Activated T-helper 2 cell treated with anti-CD3 and anti-CD28 coated beads, Interferon-gamma antibody, Interleukin-2, Interleukin-4, amounts not matched to agents 10 μg/mL and 5 μg/mL and 100 μg/mL, durations not matched to agents 14 hours and 24 hours and 36 hours (primary cell): ENCODE measurements at places on chromosomes 3 and 15.
A peak's percentile ranks its signal among the peaks of the same experiment; 100 is the strongest.

- peaks cover 8% of the 10 kb centered on the region for H3K27me3 ChIP-seq
- no peak overlapping the region for H3K27ac ChIP-seq
- no peak for DNase-seq
- H3K36me3 ChIP-seq: no peaks in the 10 kb centered on the region
Observed at GRCh38 chr3:112639455-112640225, 1.3 kb downstream of the CCDC80 start.

DNA sequence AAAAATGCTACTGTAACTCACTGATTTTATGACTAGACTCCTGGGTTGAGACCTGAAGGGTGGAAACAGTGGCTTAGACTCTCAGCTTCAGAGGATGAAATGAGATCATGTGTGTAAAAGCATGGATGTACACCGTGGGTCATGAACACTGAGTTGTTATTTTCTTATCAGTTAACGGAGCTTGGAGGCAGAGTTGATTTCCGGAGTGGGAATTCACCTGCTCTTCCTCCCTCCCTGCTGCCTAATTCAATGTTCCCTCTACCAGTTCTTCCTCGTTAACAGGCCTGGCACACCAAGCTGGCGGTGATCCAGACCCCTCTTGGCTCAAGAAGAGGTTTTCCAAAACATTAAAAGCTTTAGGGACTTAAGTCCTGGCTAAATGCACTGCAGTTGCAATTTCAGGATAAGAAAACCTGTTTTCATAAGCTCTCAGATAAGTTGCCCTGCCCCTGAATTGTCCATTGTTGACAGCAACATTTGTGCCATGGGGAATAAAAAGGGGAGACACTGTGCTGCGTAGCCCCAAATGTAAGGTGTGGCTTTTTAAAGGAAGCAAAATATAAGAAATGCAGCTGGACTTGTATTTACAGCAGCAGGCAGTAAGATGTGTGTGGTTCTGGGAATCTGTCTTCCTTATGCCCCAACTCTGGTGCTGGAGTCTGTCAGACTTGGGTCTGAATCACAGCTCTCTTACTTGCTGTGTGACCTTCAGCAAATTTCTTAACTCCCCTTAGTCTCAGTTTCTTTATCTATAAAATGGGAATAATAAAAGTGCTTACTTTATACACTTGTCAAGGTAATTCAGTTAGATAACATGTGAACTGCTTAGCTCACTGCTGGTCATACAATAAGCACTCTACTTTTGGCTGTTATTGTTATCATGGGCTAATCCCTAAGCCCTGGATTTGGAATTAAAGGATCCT is 9.9 kb downstream of the PDIA5 start:
- H3K36me3 ChIP-seq: no peaks in the 10 kb centered on the region
- no peak for DNase-seq

- H3K4me1 ChIP-seq: peaks cover 26% of the 10 kb centered on the region
- no peak for DNase-seq
- H3K4me3 ChIP-seq: no peak overlapping the region
- no peaks in the 10 kb centered on the region for H3K36me3 ChIP-seq
- no peak overlapping the region for H3K27ac ChIP-seq
- H3K27me3 ChIP-seq: no peaks in the 10 kb centered on the region
Observed at GRCh38 chr3:107627962-107628542, 105.3 kb downstream of the BBX start.

DNA sequence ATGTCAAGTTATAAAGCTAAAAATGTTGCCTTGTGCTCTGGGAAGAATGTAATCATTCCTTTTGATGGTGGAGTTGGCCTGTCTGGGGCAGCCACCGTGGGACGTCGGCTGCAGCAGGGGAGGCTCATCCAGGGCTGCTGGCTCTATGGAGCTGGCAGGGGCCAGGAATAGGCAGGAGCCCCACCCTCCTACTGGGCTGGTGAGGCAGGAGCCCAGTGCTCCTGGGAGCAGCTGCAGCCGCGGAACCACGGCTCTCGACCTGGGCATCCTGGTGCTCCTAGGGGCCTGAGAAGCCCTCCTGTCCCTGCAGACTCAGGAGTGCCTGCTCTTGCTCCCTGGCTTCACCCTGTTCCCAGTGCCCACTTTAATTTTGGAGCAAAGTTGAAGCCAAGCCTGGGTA is 127.1 kb downstream of the DIPK2A start:
- DNase-seq: no peak
- no peaks in the 10 kb centered on the region for H3K4me1 ChIP-seq
- H3K36me3 ChIP-seq: no peaks in the 10 kb centered on the region
- no peak overlapping the region for H3K4me3 ChIP-seq

- H3K36me3 ChIP-seq: peaks cover 60% of the 10 kb centered on the region
- no peaks in the 10 kb centered on the region for H3K27me3 ChIP-seq
- peaks cover 69% of the 10 kb centered on the region for H3K4me1 ChIP-seq
- peak overlapping the region; percentile 98 for H3K27ac ChIP-seq
- H3K4me3 ChIP-seq: peak overlapping the region; percentile 83
- DNase-seq: peak; percentile 41
Observed at GRCh38 chr15:85581495-85581894, 201.1 kb downstream of the AKAP13 start.

- H3K4me3 ChIP-seq: no peak overlapping the region
- H3K36me3 ChIP-seq: no peaks in the 10 kb centered on the region
- H3K4me1 ChIP-seq: peaks cover 6% of the 10 kb centered on the region
- peaks cover 12% of the 10 kb centered on the region for H3K27me3 ChIP-seq
Observed at GRCh38 chr3:9917820-9918219, 922 bp downstream of the IL17RC start.
